Renal cortical epithelial cell (primary cell): ENCODE measurements at places on chromosomes 12 and 14.

- DNase-seq, result no peak
Observed at GRCh38 chr14:80047761-80048160, 163.5 kb downstream of the DIO2 start.

DNA sequence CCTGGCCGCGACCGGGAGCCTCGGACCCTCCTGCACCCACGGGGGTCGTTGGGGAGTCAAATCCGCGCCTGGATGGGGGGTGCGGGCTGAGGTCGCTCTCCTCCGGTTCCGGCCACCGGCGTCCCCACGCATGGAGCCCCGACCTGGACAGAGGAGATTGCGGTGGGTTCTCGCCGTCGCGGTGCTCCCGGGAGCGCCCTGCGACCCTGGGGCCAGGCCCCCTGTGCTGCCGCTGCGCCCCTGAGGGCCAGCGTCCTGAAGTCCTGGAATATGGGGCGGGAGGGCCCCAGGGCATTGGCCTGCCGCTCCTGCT, 345 bp downstream of the ASPG start:
- DNase-seq, result no peak

- peak; percentile 82 for DNase-seq
Observed at GRCh38 chr12:50201987-50202521, 34.9 kb upstream of the CERS5 start.

- DNase-seq, result peak; percentile 25
Observed at GRCh38 chr14:36605506-36605857, 23.1 kb upstream of the NKX2-8 start.

DNA sequence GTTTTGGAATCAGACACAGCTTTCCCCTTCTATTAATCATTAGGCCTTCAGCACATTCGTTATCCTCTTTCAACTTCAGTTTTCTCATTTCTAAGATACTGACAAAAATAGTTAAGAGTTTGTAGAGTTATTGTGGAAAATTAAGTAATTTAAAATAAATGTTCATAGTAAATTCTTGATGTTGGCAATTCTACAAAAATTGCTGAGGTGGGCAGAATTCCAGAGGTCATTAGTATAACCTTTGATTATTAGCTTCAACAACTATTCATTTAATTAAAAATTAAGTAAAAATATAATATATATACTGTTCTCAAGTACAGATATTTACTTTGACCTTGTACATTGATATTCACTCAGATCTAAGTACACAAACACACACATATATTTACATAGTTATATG, 58.5 kb downstream of the DIO2 start:
- DNase-seq, result no peak

DNA sequence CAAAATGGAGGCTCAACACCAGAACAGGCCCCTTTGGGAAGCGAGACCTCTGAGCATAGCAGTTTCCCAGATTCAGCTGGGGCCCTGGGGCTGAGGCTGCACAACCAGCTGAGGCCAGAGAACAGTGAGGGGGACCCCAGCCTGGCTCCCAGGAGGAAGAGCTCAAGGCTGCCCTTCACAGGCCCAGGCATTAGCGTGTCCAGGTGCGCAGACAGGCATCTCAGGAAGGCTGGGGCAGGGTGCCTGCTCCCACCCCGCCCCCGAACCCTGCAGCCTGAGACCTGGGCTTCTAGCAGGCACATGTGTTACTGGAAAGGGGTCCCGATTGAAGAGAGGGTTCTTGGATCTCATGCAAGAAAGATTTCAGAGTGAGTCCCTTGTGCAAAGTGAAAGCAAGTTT, 27.2 kb downstream of the CALM1 start:
- no peak for DNase-seq

DNA sequence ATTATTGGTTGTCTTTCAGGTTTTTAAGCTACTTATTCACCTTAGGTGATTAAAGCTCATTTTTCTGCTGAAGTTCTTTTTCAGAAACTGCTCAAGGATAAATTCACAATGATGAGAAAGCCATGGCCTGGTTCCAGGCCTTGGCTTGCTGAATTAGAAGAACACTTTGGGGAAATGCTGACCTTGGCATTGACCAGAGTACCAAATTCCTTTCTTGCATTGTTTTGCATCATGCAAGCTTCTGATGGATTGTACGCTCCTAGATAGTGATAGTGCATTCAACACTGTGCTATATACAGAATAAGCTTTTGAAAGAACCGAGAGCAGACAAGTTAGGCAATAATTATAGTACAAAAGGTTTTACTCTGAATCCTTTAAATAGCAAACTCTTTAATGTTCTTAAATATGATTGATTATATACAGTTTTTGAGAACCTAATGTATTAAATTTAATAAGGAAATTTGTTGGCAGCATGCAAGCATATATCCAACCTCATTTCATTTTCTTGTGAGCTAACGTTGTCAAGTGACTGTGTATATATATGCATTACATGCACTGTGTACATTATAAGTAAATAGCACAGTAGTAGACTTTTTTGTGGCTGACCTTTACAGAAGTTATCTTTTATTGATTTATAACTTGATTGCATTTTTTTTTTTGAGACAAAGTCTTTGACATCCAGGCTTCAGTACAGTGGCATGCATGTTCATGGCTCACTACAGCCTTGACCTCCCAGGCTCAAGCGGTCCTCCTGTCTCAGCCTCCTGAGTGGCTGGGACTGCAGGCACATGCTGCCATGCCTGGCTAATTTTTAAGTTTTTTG, 99.2 kb downstream of the DIP2B start:
- DNase-seq, result peak; percentile 41

- DNase-seq, result peak; percentile 58
Observed at GRCh38 chr12:65878540-65878939, 54.3 kb downstream of the HMGA2 start.

GRCh38 chr12:106585521-106586277, 2.9 kb downstream of the RFX4 start:
- DNase-seq, result no peak

- DNase-seq, result peak; percentile 13
Observed at GRCh38 chr12:88419794-88420193, 160.5 kb downstream of the KITLG start.

GRCh38 chr12:93039930-93040329, 110.8 kb upstream of the EEA1 start:
- DNase-seq, result no peak

DNA sequence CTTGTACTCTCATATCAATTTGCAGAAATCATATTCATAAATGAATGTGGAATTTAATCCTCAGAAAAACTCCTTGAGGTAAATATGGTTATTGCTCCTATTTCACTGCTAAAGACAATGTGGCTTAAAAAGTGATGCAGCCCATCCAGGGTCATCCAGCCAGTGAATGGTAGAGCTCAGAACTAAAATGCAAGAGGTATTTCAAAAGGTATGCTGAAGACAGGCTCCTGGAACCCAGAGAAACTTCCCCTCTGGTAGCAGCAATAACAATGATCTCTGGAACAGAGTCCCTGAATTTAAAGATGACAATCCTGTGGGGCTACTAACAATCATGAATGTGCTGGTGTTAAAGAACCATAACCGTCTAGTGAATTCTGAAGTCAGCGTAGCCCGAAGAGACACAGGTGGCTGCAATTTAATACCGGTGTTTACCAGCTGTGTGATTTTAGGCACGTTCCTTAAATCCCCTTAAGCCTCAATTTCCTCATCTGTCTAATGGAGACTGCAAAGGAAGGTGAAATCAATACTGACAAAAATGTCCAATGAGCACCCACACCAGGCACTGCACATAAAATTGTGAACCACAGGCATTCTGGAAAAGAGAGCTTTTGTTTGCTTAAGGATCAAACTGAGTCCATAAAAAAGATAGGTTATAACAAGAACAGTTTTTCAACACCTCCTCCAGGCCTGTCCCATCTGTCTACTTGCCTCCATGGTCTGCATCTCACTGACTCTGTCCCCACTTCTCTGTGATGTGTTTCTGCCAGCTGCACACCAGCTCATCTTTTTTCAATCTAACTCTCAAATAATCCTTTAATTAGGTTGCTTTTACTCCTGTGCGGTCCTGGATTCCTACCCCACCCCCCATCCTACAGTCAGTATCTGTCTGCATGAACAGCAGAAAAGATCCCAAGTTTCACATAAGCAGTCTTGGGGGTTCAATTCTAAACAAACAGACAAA, 10.5 kb downstream of the TM7SF3 start:
- DNase-seq, result no peak

DNA sequence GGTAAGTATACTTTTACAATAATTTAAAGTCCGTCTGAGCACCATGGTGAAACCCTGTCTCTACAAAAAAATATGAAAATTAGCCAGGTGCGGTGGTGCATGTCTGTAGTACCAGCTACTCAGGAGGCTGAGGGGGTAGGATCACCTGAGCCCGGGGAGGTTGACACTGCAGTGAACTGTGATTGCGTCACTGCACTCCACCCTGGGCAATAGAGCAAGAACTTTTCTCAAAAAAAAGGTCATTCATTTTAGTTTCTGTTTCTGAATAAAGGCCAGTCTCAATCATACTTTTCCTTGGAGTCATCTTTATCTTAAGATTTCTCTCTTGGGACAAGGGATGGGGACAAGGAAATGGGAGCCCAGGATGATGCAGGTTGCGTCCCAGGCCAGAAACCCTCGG, 12.9 kb downstream of the ANKRD13A start:
- DNase-seq, result peak; percentile 81

GRCh38 chr12:103013741-103014300, 56.3 kb downstream of the ASCL1 start:
- DNase-seq, result no peak

DNA sequence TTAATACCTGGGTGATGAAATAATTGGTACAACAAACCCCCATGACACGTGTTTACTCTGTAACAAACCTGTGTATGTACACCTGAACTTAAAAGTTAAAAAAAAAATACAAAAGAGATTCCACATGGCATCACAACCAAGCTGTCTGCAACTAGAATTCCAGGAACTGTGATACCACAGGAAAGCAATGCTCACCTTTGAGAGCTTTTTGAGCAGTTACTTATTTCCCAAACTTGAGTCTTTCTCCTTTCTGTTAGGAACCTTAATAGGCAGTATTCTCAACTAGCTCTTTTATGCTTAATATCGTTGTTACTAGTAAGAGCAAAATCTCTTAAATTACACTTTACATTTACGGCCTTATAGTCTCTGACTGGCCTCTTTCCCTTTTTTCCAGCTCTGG, 15.2 kb downstream of the PTHLH start:
- DNase-seq, result no peak
